ENCODE measurements at places on chromosomes 16 and 17. TPM values are rescaled to one million over a fixed set of nuclear protein-coding genes. Genes with fewer than 3 reads are reported as not detected.

The IRF8 gene
- 37.8 TPM for total RNA-seq

The KRT12 gene
- total RNA-seq = not detected

The TP53TG3 gene
- total RNA-seq = not detected

The BLMH gene
- total RNA-seq = 72.2 TPM

The SYT17 gene
- total RNA-seq = 0.34 TPM

The C16orf89 gene
- not detected for total RNA-seq

The PARD6A gene
- 11.5 TPM for total RNA-seq

The CSH1 gene
- not detected for total RNA-seq

The RAP1GAP2 gene
- total RNA-seq = 0.46 TPM

The LGALS9B gene
- not detected for total RNA-seq

The OTOP3 gene
- not detected for total RNA-seq

The DPEP1 gene
- total RNA-seq = not detected

The KRTAP3-1 gene
- not detected for total RNA-seq

The KRTAP3-2 gene
- total RNA-seq = not detected

The LRRC46 gene
- 0.64 TPM for total RNA-seq

The SPATA22 gene
- not detected for total RNA-seq

The MT1X gene
- total RNA-seq = 62.3 TPM

The WFDC1 gene
- not detected for total RNA-seq

The PDE6G gene
- 11.1 TPM for total RNA-seq

The EME2 gene
- total RNA-seq = 26.1 TPM

The PERCC1 gene
- not detected for total RNA-seq

The SLC5A10 gene
- not detected for total RNA-seq

The GABARAP gene
- 145 TPM for total RNA-seq

The MT1B gene
- not detected for total RNA-seq

The MT4 gene
- total RNA-seq = not detected

The TBC1D3E gene
- total RNA-seq = not detected

The TMEM238L gene
- total RNA-seq = not detected

The CLEC18B gene
- total RNA-seq = 0.09 TPM

The CD300A gene
- 16.6 TPM for total RNA-seq

The TBC1D10B gene
- total RNA-seq = 63.4 TPM
